ENCODE measurements at places on chromosomes 1 and 21.
A peak's percentile ranks its signal among the peaks of the same experiment; 100 is the strongest.

DNA sequence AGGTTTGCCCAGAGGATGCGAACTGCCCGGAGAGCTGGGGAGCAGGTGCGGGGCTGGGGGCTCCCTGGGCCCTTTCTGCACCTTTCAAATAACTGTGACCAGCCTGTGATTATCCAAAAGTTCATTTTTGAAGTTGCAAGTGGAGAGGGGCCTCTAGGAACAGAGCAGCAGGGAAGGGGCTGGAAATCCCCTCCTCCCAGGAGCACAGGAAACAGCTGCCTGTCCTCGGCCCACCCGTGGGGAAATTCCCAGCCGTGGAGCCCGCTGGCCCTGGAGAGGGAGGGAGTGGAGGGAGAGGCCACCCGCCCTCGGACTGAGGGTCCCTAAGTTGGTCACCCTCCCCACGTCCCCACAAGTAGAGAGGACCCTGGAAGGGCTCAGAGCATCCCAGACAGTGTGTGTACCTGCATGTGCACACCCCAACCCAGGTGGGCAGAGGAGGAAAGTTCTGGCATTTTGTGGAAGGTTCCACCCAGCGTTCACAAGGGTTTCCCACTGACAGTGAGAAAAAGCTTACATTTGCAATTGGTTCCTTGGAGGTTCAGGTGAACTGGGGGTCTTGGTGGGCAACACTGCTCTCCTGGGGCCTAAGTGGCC lies 1.2 kb upstream of the TNFRSF4 start:
- DNase-seq = no peak

DNA sequence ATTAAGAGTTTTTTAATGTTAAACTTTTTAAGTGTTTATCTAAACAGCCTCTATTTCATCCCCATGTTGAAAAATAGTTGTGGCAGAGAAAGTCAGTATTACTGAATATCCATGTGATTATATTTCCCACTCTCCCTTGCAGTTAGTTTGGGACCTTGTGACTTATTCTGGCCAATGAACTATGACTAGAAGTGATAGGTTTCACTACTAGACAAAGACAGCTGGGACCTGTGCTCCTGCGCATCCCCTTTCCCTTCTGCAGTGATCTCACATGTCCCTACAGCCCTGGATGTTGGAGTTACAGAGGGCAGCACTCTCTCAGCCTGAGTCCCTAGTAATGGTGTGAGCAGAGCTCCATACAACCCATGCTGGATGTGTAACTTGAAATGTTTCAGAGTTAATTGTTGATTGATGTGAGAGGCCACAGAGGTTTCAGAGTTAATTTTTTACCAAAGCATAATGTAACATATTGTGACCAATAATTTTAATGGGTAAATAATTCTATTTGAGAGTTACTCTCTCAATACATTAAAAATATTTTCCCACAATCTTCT lies 18.7 kb upstream of the SAMD13 start:
- no peak for DNase-seq

GRCh38 chr1:34101151-34101550 lies 63.9 kb downstream of the CSMD2 start:
- DNase-seq = no peak

DNA sequence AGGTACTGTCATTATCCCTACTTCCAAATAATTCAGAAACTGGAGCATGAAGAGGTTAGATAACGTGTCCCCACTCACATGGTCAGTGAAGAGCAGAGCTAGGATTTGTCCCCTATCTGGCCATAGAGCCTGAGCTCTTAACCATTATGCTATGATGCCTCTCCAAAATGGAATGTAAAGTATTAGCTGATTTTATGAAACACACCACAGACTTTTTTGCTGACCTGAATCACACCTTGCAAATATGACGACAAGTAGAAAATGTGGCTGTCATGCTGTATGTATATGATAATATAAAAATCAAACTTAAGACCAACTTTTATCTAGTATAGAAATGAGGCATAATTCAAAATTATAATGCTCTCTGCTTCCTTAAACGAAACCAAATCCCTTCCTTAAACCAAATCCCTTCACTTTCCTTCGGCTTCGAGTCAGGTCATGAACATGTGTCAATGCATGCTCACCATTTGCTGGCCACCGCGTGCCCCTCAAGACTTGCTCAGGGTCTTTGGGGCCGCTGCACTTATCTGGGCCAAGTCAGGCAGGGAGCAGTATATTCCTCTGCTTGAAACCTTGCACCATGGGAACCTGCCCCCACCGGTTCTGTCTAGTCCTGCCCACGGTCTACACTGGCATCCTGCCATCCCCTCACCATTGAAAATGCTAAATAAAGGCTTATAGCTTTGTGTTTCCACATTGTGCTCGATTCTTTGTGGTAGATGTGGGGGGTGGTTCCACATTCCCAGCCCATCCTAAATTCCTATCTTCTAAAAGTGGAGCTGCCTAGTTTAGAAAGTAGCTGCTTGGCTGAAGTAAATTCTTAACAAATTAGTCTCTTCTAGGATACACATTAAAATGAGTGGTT lies 1.6 kb upstream of the TMCC2 start:
- no peak for DNase-seq

DNA sequence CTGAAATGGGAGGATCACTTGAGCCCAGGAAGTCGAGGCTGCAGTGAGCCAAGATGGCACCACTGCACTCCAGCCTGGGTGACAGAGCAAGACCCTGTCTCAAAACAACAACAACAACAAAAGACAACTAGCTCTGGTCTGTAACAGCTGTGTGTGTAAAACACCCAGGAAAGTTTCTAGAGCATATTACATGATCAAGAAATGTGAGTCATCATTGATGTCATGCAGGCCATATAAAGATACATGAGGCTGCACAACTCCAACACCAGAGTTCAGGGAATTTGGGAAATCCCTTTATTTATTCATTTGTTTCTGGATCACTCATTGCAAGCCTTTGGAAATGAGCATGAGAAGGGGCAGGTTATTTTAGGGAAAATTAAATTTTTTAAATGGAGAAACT lies 50.3 kb upstream of the CTPS1 start:
- no peak for DNase-seq

DNA sequence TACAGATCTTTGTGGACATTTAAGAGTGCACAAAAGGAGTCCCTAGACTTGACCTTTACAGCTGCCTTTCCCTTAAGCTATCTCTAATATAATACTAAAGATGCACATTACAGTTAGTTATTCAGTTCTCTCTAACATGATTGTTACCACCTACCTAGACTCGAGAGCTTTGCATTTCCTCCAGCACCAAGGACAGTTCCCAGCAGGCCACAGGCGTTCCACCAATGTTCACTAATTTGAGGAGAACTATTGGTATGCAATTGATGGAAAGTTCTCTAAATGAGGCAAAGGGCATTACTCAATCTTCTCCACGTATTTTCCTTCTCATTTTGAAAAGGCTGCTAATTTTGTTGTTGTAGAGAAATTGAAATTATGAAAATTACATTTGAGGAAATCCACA lies 5.4 kb upstream of the NTNG1 start:
- no peak for DNase-seq

GRCh38 chr1:6889875-6890480 lies 104.7 kb downstream of the CAMTA1 start:
- peak; percentile 24 for DNase-seq

DNA sequence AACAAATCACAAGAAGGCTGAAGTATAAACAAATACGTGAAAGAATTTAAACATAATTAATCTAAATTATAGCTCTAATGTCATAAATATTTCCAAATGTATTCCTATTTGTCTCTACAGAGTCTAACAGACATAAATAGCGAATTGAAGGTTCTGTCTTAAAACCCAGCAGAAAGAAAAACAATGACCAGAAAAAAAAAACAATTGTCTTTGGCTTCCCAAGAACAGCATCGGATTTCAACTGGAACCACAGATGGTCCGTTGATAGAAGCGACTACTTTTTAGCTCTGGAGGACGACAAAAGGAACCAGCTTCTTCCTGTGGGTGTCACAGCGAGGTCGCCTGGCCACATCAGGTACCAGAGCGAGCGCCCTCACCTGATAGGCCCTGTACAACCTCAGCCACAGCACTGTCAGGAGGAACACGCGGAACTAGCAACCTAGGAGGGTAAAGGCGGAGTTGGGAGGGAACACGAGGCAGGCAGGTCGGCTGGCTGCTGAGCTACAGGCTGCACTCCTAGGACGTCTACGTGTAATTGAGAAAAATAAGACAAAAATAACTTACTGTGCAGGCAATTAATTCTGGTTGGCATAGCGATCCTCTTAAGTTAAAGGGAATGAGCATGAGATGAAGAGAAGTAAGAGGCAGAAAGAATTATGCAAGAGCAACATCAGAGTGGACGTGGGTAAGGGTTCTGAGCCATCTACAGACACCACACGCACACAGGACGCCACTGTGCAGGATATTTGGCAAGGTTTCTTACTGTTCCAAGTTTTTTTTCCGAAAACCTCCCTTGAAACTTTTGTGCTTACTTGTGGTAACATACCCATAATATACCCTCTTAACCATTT lies 16.7 kb upstream of the PRDM15 start:
- DNase-seq = peak; percentile 32

DNA sequence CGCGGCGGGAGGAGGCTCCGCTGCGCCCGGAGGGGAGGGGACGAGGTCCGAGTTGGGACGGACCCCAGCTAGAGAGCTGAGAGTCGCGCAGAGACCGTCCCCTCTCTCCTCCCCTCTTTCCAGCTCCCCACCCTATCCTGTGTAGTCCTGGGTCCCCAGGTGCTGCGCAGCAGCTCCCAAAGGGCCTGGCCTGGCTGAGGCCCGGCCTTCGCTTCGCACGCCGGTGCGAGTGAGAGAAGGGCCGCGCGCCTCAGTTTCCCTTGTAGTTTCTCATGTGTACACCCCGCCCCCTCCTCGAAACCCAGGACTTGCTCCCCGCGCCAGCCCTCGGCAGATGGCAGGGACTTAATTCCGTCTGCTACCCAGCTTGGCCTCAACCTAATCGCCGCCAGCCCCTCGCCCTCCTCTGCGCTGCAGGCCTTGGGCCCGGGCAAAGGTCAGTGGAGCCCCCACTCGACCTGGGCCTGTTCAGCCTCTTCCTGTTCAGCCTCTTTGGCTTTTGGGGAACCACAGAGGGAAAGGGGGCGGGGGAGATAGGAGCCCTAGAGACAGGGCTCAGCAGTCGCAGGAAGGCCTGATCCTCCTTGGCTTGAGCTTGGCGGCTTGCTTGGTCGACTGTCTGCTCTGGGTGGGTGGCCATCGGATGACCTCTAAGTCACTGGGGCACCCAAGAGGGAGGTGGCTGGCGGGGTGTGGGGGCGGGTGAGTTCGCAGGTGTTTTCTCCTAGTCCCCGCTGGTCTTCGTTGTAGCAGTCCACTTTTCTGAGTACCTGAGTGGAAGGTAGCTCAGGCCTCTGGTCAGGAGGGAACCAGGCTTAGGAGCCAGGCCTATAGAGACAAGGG lies 1.0 kb downstream of the ZNF687 start:
- peak; percentile 34 for DNase-seq

DNA sequence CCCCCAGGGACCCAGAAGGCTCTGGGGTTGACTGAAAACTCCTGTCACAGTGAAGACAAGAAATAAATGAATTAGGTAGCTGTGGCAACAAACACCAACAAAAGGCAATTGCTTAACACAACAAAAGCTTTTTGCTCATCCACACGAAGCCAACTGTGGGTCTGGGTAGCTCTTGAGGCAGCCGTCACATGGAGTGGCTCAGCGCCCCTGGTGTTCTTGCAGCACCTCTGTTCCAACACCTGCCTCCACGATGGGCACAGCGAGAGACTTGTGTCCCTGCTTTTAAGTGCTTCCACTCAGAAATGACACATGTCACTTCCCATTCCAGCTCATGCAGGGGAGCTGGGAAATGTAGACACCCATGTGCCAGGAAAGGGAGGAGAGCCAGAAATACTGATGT lies 364.5 kb upstream of the DUSP10 start:
- no peak for DNase-seq

DNA sequence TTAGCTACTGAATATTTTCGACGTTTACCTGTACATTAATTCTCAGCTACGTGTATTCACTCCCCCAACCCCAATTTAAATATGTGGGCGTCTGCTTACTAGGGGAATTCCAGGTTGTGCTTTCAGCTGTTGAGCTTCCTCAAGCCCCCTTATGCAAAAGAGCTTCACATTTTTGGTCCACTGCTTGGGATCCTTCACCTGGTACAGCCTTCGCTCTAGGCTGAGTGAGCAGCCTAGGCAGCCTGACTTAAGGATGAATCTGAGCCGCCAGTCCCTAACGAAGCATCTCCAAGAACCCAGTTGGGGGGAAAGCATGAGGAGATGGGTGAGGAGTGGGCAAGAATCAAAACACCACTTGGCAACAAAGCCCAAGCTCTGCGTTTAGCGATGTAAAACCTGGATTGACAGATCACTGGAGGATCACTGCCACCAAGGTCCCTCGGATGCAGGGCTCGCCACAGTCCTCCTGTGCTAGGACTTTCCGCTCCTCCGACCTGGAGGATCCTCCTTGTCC lies 674 bp downstream of the BCL10 start:
- DNase-seq = peak; percentile 39

GRCh38 chr1:19468397-19468956 lies 16.9 kb downstream of the CAPZB start:
- peak; percentile 20 for DNase-seq

GRCh38 chr1:3352299-3352951 lies 102.0 kb upstream of the ARHGEF16 start:
- DNase-seq = no peak
